ENCODE measurements at places on chromosomes 13 and 19.

DNA sequence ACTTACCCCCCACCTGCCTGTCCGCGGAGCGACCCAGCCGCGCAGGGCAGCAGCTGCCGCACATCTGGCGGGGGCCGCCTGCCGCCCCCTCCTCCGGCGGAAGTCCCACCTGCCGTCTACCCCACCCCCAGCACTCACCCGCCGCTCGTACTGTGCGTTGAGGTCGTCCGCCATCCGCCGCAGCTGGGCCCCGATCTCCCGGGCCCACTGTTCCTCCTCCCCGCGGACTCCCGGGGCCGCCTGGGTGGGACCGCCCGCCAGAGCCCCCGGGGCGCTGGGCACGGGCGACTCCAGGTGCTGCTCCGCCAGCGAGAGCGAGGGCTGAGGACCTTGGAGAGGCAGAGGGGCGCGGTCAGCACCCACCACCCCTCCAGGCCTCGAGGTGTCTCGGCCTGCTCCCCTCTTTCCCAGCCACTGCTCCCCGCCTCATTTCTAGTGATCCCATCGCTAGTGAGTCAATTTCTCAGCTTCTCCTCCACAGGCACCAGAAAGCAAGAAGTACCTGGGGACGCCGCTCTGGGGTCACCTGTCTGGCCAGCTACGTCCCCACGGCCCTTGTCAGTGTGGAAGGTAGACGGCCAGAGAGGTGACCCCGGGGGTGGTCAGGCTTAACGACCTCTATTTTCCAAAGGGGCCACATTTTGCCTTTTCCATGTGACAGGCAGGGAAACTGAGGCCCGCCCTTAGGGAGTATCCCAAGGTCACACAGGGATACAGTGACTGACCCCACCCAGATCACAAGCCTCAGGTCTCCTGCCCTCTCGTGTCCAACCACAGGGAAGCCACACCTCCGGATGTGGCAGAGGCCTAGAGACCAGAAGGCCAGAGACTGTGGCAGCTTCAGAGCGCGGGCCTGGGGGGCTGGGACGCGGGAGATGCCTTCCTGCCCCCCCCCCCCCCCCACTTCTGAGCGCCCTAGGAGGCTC is 4.3 kb downstream of the BBC3 start:
- DNase-seq: peak; percentile 42

- DNase-seq: no peak
These were observed 595.5 kb upstream of the KLHL1 start for GRCh38 chr13:70703755-70704154.

DNA sequence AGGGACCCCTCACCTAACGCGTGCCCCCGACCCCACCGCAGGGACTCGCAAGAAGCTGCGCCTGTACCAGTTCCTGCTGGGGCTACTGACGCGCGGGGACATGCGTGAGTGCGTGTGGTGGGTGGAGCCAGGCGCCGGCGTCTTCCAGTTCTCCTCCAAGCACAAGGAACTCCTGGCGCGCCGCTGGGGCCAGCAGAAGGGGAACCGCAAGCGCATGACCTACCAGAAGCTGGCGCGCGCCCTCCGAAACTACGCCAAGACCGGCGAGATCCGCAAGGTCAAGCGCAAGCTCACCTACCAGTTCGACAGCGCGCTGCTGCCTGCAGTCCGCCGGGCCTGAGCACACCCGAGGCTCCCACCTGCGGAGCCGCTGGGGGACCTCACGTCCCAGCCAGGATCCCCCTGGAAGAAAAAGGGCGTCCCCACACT is 4.7 kb upstream of the MYBPC2 start:
- DNase-seq: no peak

- DNase-seq: no peak
These were observed 552 bp downstream of the PLK5 start for GRCh38 chr19:1524287-1524971.

GRCh38 chr13:75145927-75146326 is 336.0 kb downstream of the TBC1D4 start:
- no peak for DNase-seq

All from NCI-H1417 (cell line).